Neural progenitor cell (in vitro differentiated cells): ENCODE measurements at places on chromosomes 7 and 10. TPM values are rescaled to one million over a fixed set of nuclear protein-coding genes. Genes with fewer than 3 reads are reported as not detected.

The PPP1R9A gene
- total RNA-seq, result 40.7 and 45.4 TPM in 2 replicates

The LRRC61 gene
- total RNA-seq, result 2.0 and 14.3 TPM in 2 replicates

The INTS15 gene
- 13.7 and 24.1 TPM in 2 replicates for total RNA-seq

GRCh38 chr7:50166997-50167965, 74.2 kb upstream of the ZPBP start:
- H3K27me3 ChIP-seq, result no peaks in the 10 kb centered on the region
- H3K4me3 ChIP-seq, result no peak overlapping the region
- no peaks in the 10 kb centered on the region for H3K4me1 ChIP-seq
- H3K36me3 ChIP-seq, result no peaks in the 10 kb centered on the region
- H3K27ac ChIP-seq, result no peak overlapping the region
- DNase-seq, result no peak

GRCh38 chr10:110544958-110545537, 22.4 kb upstream of the SMC3 start:
- no peaks in the 10 kb centered on the region for H3K4me1 ChIP-seq
- H3K27ac ChIP-seq, result no peak overlapping the region
- no peak overlapping the region for H3K4me3 ChIP-seq
- no peaks in the 10 kb centered on the region for H3K27me3 ChIP-seq
- no peaks in the 10 kb centered on the region for H3K36me3 ChIP-seq
